Fibroblast of skin of abdomen (primary cell): ENCODE measurements at places on chromosomes 13 and 19.
A peak's percentile ranks its signal among the peaks of the same experiment; 100 is the strongest.

- peak; percentile 37 for DNase-seq
Measured at GRCh38 chr13:111251646-111252445, 68.6 kb upstream of the TEX29 start.

- no peak for DNase-seq
Measured at GRCh38 chr13:46796129-46796514, 839 bp downstream of the ESD start.

DNA sequence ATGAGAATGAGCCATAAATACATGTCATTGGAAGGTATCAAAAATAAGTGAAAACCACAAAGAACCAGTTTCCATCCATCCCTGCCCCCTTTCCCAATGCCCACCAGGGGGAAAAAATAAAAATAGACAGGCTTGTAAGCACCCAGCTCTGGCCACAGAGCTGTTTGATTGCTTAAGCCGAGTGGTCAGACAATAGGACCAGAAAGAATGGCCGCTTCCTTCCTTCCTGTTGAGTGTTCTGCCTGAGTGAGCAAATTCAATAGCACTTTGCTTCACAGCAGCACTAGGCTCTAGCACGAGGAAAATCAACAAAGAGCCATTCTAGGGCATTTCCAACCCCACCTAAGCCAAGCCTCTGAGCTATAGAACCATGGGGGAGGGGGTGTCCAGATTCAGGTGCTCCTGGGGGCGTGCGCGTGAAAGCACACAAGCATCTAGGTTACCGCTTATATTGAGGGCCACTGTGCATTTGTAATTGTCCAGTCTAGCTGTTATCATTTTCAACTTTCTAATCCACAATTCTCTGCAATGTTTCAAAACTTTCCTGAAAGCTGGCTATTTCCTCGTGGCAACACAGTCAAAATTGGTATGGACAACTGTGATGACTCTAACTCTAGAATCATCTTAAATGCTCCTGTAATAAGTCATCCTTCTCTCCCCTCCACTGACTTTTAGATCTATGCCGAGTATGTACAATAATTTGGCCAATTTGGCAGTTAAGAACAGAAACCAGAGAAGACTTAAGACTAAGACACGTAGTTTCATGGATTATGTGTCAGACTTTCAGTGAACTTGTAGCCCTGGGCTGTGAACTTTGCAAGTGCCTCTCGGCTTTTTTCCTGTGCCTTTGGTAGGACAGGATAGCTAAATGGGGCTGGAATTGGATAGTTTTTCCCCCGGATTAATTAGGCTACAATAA lies 64.3 kb downstream of the SPRY2 start:
- DNase-seq, result peak; percentile 33

GRCh38 chr13:34179481-34179880 lies 361.5 kb downstream of the RFC3 start:
- DNase-seq, result peak; percentile 59

DNA sequence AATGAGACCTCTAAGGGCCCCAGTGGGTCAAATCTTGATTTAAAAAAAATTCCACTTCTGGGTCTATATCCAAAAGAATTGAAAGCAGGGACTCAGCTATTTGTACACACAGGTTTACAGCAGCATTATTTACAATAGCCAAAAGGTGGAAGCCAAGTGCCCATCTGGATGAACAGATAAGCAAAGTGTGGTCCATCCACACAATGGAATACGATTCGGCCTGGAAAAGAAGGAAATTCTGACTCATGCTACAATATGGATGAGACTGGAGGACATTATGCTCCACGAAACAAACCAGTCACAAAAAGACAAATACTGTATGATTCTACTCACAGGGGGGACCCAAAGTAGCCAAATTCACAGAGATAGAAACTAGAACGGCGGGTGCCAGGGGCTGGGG lies 76.7 kb downstream of the CACNA1A start:
- DNase-seq, result no peak

DNA sequence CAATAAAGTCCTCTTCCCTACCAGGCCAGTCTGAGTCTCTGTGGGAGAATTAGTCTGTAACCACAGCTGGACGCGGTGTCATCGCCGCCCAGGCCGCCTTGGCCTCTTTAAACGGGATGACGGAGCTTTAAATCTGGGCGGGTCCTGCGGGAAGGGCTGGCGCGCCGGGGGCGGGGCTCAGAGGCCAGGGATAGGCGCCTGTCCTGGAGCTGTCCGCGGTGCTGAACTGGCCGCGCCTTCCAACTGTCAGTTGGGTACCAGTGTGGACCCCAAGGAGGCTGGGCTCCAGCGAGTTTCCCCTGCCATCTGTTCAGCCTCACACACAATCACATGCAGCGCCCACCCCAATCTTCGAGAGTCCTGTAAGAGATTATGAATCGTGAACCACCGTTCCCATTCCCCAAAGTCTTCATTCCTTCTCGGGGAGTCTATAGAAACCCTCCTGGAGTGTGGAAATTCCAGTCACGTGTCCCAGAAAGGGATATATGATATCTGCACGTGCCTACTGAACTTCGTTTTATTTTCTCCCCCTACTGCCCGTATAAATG lies 11.5 kb downstream of the APLP1 start:
- DNase-seq, result peak; percentile 81

DNA sequence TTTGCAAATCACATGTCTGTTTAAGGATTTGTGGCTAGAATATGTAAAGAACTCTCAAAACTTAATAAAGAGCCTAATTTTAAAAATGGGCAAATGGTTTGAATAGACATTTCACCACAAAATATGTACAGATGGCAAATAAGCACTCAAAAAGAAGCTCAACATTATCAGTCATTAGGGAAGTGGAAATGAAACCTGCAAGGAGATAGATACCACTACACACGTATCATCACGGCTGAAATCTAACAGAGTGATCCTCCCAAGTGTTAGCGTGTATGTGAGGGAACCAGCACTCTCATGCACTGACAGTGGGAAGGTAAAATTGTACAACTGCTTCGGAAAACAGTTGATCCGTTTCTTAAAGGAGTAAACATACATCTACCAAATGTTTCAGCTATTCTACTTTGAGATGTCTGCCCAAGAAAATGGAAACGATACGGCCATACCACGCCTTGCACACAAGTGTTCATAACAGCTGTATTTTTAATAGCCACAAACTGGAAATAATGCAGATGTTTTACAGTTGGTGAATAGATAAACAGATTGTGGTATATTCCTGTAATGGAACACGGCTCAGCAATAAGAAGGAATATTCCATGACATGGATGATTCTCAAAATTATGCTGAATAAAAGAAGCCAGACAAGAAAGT lies 14.5 kb downstream of the ARHGEF7 start:
- no peak for DNase-seq

DNA sequence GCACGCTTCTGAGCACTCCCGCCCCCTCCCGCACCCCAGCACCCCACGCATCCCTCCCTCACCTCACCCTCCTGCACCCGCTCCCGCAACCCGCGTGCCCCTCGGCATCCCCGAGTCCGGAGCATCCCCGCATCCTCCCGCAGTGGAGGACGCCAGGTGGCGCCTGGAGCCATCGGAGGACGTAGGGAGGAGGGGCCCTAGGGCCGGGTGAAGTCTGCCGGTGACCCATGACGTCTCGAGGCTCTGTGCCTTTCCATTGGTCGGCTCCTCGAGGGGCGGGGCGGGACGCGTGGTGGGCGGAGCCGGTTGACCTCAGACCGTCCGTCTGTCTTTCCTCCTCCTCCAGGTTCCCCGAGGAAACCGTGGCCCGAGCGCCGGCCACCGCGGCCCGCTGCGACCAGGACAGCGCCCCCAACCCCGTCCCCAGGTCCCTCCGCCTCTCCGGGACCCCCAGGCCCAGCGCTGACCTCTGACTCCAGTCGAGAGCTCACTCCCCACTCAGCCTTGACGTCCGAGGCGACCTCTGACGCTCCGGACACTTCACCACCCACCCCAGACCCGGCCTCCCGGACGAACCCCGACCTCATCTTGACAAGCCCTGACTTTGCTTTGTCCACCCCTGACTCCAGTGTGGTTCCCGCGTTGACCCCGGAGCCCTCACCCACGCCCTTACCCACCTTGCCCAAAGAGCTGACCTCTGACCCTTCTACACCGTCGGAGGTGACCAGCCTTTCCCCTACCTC lies 19.9 kb downstream of the SBK2 start:
- DNase-seq, result peak; percentile 90

- peak; percentile 63 for DNase-seq
Measured at GRCh38 chr13:67549331-67549730, 319.2 kb upstream of the PCDH9 start.

GRCh38 chr19:41926028-41926762 lies 2.1 kb downstream of the ERFL start:
- no peak for DNase-seq

DNA sequence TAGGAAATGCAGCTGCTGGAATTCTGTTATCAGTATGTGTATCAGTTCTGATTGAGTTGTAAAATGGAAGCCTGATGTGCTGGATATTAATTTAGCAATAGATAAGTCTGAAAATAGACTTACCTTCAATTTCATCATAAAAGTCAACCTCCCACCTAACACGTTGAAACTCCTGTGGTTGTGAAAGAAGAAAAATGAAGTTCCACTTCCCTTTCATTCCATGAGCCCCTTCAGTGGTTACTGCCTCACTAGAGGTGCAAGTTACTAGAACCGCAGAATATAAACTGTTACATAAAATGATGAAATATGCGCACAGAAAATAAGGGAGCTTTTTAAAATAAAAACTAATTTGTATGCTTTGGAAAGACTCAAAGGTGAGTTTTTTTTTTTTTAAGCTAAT lies 249.2 kb downstream of the SHISA2 start:
- no peak for DNase-seq

DNA sequence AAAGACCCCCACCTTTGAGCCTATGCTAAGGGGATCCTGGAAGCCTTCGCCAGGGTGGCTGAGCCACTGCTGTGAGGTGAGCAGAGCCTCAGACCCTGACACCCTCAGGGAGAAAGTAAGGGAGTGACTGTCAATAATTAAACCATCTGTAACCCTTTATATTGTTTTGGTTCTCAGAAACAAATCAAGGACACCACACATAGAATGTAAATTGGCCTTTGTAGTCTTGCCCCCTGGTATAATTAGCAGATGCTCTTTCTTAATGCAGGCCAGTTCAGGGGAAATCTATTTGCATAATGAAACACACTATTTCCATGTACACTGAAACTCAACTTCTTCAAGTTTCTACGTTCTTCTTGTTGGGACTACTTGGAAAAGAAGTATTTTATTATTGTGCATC lies 127.7 kb upstream of the EDNRB start:
- DNase-seq, result no peak

DNA sequence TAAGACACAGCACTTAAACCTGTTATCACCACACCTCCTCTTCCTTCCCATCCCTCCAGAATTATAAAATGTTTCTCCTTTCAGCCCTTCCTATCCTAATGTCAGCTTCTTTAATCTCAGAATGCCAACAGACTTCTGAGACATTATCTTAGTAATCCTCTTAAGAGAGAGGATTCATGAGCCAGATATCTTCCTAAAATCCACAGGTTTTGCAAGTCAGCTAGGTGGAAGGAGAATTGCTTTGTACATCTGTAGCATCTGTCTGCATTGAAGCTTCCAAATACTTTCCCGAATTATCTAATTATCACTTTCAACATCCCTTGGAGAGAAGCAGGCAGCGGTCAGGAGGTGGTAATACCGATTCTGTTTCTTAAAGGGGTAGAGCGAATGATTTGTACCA lies 179.1 kb downstream of the DCT start:
- no peak for DNase-seq

DNA sequence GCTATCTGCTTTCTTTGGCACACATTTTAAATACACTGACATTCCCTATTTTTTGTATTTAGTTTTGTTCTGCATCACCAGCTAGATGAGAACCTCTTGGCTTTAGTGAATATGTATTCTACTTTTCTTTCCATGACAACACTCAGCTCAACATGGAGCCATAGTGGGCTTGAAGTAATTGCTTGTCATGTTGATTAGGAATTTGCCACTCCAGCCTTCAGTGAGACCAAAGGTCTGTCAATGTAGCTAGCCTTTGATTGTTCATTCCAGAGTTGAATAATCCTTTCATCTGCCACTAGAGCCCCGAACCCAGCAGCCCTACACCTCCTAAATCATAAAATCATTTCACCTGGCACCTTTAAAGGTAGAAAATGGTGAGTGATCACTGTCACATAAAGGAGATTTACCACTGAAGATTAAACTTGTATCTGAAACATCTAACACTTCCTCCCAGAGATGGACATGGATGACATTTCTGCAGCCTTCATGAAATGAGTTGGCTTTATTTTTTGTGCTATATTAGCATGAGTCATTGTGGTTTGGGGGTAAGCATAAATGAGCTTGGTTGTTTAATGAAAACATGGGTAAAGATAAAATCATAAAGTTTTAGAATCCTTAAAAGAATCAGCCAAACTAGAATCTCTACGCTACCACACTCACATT lies 29.2 kb upstream of the GARRE1 start:
- peak; percentile 43 for DNase-seq

DNA sequence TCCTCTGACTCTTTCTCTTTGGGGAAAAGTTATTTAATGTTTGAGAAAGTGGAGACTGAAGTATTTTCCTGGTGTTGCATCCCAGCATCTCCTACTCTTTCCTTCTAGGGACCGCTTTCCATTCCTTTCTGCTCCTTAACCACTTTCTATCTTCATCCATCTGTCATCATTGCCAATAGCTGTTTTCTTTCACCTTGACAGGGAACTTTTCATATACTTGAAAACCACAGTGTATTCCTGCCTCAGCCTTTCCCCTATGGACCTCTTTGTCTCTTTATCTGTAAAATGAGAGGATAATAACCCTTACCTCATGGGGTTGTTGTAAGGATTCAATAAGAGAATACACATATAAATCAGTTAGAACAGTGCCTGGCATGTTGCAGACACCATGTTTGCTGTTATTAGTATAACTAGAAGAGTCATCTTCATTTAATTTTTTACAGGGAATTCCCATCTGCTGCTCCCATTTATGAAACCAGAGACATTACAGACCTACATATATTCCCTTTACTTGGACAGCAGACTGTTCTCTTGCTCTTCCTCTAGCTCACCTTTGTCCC lies 31.8 kb downstream of the LCP1 start:
- no peak for DNase-seq

DNA sequence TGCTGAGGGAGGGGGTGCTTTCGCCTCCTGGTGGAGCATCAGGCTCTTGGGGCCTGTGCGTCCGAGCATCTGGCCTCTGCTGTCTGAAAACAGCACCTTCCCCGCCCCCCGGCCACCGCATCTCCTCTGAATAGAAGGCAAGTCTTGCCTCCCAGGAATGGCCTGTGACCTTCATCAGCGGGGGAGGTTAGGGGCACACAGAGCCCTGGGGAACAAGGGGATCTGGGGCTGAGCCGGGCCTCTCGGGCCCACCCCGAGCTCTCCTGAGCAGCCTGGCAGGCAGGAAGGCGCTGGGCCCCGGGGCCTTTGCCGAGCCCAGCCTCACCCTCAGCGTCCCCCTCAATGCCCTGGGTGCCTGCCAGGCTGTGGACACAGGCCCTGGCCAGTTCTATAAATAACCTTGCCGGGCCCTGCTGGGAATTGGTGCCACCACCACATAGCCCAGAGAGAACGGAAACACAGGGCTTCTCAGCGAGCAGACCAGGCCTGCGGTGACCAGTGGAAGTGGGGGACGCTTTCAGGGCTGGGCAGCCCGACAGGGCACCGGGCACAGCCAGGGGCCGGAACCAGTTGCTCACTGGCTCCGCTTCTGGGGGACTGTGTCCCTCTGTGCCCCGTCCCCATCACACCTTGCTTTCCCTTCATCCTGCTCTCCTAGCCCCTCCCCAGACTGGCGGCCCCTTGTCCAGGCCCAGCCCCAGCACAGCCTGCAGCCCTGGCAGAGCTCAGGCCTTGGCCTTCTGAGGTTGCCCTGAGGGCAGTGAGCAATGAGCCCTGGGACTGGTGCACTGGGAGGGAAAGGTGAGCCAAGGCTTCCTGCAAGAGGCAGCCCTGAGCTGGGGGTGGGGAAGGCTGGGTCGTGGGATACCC lies 9.5 kb downstream of the STK11 start:
- DNase-seq, result no peak
